ENCODE measurements at places on chromosomes 3 and 15.

- no peak for DNase-seq
Measured at GRCh38 chr3:133662278-133662651, 524 bp upstream of the TOPBP1 start.

DNA sequence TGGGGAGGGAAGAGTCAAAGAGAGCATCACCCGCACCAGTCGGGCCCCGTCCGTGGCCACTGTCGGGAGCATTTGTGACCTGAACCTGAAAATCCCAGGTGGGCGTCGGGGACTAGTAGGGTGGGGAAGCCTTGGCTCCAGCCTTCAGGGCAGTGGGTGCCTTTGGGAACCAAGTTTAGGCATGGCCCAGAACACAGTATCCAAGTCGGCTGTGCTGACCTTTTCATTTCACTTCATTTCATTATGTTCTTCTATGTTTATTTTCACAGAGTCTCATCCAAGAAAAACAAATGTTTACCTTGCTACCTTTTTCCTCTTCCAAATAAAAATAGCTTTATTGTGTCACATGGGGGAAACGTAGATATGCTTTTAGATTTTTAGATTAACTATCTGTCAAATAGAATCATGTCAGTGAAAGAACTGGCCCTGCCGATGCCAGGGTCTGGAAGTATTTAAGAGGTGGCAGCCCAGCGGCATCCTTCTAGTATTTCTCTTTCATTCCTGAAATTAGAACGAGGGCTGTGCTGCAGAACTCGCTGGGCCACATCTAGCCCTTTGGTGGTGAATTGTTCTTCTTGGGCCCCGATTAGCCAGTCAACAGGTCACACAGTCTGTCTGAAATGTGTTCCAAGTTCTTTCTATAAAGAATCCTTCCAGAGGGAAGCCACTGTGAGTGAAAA is 60.5 kb downstream of the DNASE1L3 start:
- no peak for DNase-seq

GRCh38 chr15:91132079-91132478 is 32.0 kb downstream of the SV2B start:
- DNase-seq, result no peak

- DNase-seq, result no peak
Measured at GRCh38 chr3:126117212-126117611, 33.3 kb upstream of the SLC41A3 start.

GRCh38 chr15:51878446-51879386 is 49.3 kb downstream of the TMOD3 start:
- DNase-seq, result no peak

All from NT2/D1 (cell line).